ENCODE measurements at places on chromosomes 16 and 17.

GRCh38 chr17:50767446-50767845, at the start of gene ANKRD40CL:
Gene ANKRD40CL, minus strand, starts transcription at chr17:50767518. Its CDS starts 605 bp downstream, at chr17:50766913.
- DNase-seq: no peak

DNA sequence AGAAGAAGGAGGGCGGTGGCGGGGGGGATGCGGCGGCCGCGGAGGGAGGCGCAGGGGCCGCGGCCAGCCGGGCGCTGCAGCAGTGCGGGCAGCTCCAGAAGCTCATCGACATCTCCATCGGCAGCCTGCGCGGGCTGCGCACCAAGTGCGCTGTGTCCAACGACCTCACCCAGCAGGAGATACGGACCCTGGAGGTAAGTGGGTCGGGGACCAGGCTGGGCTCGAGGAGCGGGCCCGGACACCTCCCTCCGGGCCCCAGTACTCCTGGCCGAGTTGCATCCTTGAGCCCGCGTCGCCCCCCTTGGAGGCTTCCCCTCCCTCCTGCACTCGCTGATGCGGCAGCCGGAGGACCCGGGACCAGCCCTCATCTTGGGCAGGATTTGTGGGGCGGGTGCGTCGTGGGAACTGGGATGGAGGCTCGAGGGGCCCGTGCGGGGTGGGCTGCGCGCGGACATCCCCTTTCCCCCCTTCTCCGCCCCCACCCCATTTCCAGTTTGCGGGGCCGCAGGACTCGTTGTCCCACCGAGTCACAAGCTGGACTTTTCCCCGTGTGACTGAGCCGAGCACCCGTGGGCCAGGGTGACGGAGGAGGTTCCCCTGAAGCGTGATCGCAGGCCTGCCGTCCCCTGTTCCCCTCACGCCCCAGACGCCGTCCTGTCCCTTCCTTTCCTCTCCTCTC, 572 bp downstream of the KSR1 start:
- DNase-seq: no peak

DNA sequence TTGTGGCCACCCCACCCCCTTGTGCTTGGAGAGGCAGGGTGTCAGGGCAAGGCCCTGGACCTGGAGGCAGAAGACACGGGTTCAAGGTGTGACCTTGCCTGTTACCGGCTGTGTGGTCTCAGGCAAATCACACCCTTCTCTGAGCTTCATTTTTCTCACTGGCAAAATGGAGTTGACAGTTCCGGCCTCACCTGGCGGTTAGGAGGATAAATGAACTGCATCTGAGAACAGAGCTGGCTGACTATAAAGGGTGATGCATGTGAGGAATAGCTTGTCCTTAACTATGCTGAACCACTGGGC, 4.2 kb upstream of the MEOX1 start:
- no peak for DNase-seq

GRCh38 chr16:51184702-51185433, 33.8 kb upstream of the SALL1 start:
- DNase-seq: no peak

GRCh38 chr16:19588661-19589060, 33.2 kb downstream of the VPS35L start:
- DNase-seq: no peak

DNA sequence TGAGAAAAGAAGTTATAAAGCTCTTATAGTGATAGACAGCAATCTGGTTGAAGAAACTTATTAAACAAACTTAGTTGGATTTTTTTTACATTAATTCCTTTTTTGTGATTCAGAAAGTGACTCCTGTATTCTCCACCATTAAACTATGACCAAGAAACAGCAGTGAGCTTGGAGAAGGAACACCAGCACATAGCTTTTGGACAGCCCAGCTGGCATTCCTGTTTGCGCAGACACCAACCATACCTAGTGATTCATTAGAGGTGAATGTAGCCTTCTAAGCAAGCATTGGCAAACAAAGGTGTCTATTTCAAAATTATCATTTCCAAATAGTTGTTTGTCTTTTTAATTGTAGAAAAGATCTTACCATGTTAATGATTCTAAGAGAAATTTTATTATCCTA, 94.4 kb downstream of the STXBP4 start:
- DNase-seq: no peak

GRCh38 chr16:80931801-80932707, 74.6 kb downstream of the CMC2 start:
- no peak for DNase-seq

DNA sequence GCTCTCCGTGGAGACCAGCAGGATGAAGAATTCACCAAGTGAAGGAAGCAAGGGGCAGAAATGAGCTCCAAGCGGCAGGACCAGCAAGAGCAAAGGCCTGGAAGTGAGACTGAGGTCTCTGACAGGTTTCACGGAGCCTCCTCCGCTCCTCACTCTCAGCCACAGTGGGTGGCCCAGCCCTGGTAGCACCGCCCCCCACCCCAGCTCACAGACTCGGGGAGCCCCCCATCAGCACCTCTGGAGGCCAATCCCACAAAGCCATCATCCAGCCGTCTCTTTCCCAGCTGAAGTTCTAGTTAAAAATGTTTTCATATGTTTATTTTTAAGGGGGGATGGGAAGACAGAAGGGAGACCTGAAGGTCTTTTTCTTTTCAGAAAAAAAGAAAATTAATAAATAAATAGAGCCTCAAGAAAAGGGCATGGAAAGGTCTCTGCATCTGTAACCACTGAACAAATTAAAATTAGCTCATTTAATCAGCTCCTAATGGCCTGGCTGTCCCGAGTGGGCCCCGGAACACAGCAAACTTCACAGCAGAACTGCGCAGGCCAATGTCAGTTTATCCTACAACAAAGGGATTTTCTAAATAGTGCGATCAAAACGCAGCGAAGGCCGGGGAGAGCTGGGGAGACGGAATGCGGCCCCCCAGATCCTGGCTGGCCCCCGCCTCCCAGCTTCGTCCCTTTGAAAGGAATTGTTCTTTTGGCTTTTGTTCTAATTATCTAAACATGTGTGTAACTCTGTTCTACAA, 190.3 kb downstream of the ZNF423 start:
- DNase-seq: no peak

GRCh38 chr17:8963647-8964258, 1.8 kb downstream of the PIK3R5 start:
- peak; percentile 22 for DNase-seq

GRCh38 chr17:49013311-49014213, 16.4 kb downstream of the IGF2BP1 start:
- DNase-seq: no peak

DNA sequence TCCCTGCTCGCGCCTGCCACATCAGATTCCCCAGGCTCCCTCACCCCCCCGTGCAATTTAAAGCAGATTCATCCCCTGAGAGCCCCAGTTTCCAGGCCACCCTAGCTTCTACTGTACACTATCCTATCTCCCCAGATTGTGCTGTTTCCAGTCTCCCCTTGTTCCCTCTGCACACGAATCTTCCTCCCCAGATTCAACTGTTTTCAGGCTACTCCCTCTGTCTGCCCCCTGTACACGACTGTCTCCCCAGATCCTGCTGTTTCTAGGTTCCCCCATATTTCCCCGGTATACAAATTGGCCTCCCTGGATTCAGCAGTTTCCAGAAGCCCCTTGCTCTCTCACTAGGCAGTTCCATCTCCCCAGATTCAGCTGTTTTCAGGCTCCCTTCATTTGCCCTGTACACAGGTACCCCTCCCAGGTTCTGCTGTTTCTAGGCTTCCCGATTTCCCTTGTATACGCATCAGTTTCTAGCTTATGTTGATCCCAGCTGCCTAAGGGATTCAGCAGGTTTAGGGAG, 22.9 kb downstream of the COPZ2 start:
- no peak for DNase-seq

- DNase-seq: peak; percentile 21
These were observed 294.1 kb downstream of the BCAS3 start for GRCh38 chr17:60971515-60972369.

DNA sequence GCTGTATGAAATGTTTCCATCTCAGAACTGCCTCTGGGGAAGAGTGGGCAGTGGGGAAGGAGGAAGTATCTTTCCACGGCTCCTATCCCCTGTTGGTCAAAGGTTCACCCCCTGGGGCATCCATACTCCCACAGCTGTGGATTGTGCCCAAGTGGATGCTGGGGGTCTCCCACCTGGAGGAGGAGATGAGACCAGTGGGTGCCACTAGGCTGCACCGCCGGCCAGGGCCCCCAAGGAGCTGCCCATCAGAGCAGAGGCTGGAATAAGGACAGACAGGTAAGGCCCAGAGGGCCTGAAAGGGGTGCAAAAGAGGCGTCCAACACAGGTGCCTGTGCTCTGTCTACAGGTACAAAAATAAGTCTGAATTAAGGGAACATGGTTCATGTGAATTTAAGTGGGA, 87.5 kb downstream of the WSCD1 start:
- no peak for DNase-seq

DNA sequence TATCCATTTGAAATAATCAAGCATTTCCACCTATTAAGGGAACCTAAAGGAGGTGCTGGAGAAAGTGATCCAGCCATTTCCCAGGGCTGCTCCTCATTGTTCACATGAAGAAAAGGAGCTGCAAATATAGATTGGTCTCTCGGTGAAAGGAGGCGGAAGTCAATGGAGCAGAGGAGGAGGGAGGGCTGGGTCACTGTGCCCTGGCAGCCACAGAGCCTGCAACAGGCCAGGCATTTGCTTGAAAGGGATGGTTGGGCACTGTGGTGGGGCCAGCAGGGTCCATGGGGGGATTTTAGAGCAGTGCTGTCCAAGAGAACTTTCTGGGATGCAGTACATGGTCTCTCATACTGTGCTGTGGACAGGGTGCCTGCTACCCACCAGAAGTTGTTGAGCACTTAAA, 173.2 kb downstream of the CYLD start:
- no peak for DNase-seq

- no peak for DNase-seq
These were observed 1066.7 kb upstream of the RBFOX1 start for GRCh38 chr16:6265968-6266367.

DNA sequence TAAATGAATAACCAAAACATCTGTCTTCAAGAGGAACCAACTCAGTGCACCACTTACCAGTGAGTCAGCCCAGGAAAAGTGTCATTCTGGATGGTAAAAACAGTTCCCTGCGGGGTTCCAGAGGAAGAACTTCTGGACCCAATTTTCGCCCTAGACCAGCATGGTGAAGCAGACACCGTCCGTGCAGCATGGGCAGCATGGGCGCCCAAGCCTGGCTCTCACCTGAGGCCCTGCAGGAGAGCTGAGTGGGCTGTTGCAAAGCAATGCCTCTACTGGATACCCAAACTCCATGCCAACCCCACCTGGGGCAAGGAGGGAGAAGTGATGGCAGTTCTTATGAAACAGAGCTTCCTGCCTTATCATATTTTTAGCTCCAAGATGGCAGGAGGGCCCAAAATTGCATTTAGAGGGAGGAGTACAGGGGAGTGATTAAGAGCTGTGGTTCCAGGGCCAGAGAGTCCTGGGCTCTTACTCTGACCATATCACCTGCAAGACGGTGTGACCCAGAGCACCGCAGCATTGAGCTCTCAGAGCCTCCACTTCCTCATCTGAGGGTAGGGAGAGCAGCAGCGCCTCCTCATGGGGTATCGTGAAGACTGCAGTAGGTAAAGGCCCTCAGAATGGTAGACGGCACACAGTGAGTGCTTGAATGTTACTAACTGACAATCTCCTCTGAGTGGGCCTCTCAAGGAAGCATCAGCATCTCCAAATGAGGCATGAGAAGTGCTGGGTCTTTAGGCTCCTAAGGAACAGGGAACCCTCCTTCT, 16.6 kb upstream of the INPP5K start:
- DNase-seq: no peak

- no peak for DNase-seq
These were observed 1.2 kb downstream of the KCNJ16 start for GRCh38 chr17:70076189-70076588.

- DNase-seq: no peak
These were observed 54.2 kb downstream of the CDRT4 start for GRCh38 chr17:15413101-15413771.

DNA sequence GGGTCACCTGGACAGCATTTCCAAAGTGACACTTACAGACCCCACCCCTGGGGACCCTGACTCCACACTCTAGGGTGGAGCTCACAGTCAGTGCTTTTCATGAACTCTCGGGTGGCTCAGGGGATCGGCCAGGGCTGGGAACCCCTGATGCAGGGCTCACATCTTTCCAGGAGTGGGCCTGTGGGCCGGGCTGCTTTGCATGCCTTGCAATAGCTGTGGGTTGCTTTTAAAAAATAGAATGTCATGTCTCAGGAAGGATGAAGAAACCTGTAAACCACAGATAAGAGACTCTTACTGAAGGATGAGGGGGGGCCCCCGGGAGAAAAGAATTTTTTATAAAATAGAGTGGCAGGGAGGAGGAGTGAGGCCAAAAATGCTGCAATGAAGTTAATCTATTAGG, 40.2 kb downstream of the RBFOX3 start:
- no peak for DNase-seq

DNA sequence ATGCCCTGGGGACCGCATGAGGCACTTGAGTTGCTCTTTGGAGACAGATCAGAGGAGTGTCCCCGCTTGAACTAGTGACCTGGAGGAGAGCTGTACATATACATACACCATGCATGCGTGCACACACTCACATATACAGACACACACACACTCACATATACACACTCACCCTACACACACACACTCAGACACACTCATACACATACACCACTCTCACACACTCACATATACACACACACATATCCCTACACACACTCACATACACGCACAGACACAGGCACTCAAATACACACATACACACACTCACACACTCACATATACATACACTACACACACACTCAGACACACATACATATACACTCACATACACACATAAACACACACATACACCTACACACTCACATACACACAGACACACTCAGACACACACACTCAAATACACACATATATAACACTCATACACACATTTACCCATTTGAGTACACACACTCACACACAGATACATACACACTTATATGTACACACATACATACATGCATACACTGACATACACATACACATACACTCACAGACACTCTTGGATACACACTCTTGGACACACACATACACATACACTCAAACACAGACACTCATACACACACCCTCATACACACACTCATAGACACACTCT, 5.4 kb upstream of the MPP2 start:
- DNase-seq: no peak

- DNase-seq: no peak
These were observed 119.2 kb downstream of the SKAP1 start for GRCh38 chr17:48310748-48311213.

- no peak for DNase-seq
These were observed 233.0 kb downstream of the MSI2 start for GRCh38 chr17:57489321-57489720.

DNA sequence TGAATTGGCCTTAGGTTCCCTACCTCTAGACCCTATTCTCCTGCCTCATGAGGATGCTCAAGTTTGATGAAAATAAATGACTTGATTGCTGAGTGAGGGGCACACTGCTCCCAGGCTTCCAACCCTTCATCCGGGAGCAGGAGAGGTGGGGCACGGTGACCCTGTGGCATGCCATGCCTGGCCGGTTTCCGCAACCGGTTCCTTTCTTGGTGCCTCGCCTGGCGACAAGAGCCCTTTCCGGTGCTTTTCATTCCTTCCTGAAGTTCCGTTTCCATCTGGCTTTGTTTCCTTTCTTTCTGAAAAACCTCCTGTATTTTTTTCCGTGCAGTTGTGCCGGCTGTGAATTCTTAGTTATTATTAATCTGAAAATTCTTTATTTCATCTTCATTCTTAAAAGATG, 27.7 kb downstream of the CRAMP1 start:
- DNase-seq: no peak
